Hepatocyte (in vitro differentiated cells): ENCODE measurements at places on chromosomes 1 and 21.

- no peak overlapping the region for H3K27ac ChIP-seq
- H3K4me3 ChIP-seq: no peak overlapping the region
- no peaks in the 10 kb centered on the region for H3K27me3 ChIP-seq
- H3K4me1 ChIP-seq: no peaks in the 10 kb centered on the region
Observed at GRCh38 chr1:79235301-79236002, 228.9 kb upstream of the ADGRL4 start.

DNA sequence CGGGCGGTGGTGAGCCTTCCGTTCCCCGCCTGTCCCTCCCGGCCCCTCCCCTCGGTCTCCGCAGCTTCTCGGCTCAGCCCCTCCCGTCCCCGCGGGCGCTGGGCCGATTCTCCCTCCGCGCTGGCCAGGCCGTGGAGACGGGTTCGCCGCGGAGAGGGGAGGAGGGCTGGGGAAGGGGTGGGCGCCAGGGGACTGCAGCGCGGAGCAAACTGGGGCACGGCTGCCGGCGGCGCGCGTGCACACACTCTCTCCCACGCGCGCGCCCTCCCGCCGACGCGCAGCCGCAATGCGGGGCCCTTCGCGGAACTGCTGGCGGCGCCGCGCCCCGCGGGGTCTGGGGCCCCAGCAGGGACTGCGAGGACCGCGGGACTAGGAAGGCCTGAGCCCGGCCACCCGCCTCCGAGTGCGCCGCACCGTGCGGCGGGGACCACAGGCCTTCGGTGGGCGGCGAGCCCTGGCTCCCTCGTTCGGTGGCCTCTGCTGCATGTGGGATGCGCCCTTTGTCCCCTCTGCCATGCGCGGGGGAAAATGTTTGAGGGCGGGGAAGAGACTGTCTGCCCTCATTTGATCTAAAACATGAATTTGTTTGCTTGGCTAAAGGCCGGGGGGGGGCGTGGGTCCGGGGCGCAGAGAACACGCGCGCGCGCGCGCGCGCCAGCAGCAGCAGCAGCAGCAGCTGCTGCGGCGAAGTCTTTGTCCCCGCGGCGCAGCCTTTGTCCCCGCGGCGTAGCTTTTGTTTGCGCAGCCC lies 90.7 kb upstream of the VAMP3 start:
- peaks cover 21% of the 10 kb centered on the region for H3K4me1 ChIP-seq
- H3K4me3 ChIP-seq: peak overlapping the region; percentile 83
- peak; percentile 81 for DNase-seq
- no peaks in the 10 kb centered on the region for H3K36me3 ChIP-seq
- no peaks in the 10 kb centered on the region for H3K27me3 ChIP-seq

DNA sequence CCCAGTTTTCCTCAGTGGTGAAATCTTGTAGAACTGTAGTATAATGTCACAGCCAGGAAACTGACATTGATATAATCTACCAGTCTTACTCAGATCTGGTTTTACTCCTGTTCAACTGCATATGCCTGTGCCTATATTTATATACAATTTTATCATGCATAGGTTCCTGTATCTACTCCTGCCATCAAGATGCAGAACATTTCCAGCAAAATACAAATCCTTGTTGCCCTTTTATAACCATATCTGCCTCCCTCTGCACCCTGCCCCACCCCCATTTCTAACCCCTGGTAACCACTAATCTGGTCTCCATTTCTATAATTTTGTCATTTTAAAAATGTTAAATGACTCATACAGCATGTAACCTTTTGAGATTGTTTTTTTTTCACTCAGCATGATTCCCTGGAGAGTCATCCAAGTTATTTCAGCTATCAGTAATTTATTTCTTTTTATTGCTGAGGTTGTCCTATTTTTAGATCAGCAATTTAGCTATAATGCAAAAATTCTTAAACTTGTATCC lies 8.1 kb downstream of the UTP25 start:
- H3K27me3 ChIP-seq: no peaks in the 10 kb centered on the region
- H3K4me3 ChIP-seq: no peak overlapping the region
- H3K36me3 ChIP-seq: no peaks in the 10 kb centered on the region
- no peak overlapping the region for H3K27ac ChIP-seq
- peaks cover 8% of the 10 kb centered on the region for H3K4me1 ChIP-seq

DNA sequence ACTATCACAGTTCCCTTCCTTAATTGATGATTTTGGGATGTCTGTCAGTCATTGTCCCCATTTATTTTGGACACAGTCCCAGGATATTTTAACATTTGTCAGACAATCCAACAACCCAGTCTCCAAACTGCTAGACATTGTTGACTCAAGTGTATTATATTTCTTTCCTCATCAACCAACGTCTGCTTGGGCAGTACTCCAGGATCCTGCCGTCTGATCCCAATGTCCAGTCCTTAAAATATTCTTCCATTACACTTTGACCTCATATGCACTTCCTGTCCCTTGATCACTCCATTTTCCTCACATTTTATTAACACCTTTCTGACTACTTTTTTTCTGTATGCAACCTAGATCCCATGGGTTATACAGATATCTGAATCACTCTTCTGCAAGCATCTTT lies 39.8 kb upstream of the KIAA0040 start:
- H3K36me3 ChIP-seq: no peaks in the 10 kb centered on the region
- no peak overlapping the region for H3K27ac ChIP-seq
- H3K27me3 ChIP-seq: no peaks in the 10 kb centered on the region

DNA sequence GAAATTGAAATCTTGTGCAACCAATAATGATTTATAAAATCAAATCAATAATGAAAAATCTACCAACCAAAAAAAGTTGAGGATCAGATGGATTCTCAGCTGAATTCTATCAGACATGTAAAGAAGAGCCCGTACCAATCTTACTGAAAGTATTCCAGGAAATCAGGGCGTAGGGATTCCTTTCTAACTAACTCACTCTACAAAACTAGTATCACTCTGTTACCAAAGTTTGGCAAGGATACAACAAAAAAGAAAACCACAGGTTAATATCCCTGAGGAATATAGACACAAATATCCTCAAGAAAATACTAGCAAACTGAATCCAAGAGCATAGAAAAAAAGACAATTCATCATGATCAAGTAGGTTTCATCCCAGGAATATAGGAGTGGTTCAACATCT lies 52.8 kb upstream of the ADGRL4 start:
- no peak for DNase-seq
- H3K4me1 ChIP-seq: no peaks in the 10 kb centered on the region
- no peaks in the 10 kb centered on the region for H3K36me3 ChIP-seq
- no peaks in the 10 kb centered on the region for H3K27me3 ChIP-seq

GRCh38 chr1:27011976-27012563 lies 580 bp downstream of the TENT5B start:
- no peaks in the 10 kb centered on the region for H3K27me3 ChIP-seq
- peak overlapping the region; percentile 89 for H3K27ac ChIP-seq
- no peaks in the 10 kb centered on the region for H3K36me3 ChIP-seq
- no peak for DNase-seq
- H3K4me3 ChIP-seq: peak overlapping the region; percentile 13

- no peaks in the 10 kb centered on the region for H3K36me3 ChIP-seq
- H3K4me1 ChIP-seq: no peaks in the 10 kb centered on the region
- DNase-seq: no peak
- no peaks in the 10 kb centered on the region for H3K27me3 ChIP-seq
Observed at GRCh38 chr1:240803151-240803550, 191.2 kb upstream of the GREM2 start.

DNA sequence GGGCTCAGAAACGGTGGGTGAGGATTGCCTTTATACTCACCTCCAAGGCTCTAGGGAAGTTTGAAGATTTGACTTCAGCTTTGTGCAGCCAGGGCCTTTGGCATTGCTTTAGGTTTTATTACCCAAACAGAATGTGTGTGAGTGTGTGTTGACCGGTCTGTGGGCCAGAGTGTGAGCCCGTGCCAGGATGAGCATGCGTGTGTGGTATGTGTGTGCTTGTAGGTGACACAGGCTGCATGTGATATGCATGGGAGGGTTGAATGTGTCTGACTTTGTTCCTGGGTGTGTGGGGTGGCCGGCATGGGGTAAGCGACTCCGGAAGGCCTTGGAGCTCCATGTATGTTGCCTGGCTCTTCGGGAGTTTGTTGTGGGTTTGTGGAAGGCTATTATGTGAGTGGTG lies 160.5 kb downstream of the FOXD2 start:
- H3K27ac ChIP-seq: no peak overlapping the region
- H3K4me3 ChIP-seq: no peak overlapping the region
- no peak for DNase-seq
- H3K27me3 ChIP-seq: peaks cover 11% of the 10 kb centered on the region
- H3K4me1 ChIP-seq: peaks cover 2% of the 10 kb centered on the region
- no peaks in the 10 kb centered on the region for H3K36me3 ChIP-seq

DNA sequence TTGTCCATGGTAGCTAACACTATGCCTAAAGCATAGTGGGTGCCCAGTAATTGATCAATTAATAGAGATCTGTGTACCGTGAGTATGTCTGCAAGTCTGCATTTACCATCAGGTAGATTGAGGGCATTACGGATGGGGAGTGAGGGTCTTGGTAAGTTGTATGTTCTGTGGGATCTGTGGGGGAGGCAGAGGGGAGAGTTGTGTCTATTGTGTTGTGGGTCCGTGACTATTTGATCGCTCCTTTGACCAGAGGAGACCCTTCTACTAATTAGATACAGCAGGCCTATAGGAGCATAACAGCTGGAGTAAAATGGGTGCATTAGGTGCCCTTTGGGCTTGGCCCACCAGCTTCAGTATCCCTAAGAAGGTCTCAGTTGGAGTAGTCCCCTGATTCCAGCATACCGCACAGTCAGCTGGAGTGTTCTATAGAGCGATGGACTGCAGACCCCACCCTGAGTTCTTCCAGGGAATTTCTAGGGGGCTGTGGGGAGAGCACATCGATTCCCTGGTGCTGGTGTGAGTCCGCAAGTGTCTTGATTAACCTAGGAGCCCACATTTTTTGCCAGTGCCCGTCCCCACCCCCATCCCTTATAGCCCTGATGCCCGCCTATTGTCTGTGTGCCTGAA lies 55.9 kb downstream of the RHBG start:
- no peaks in the 10 kb centered on the region for H3K36me3 ChIP-seq
- DNase-seq: no peak
- no peak overlapping the region for H3K4me3 ChIP-seq
- peaks cover 15% of the 10 kb centered on the region for H3K4me1 ChIP-seq
- H3K27me3 ChIP-seq: peaks cover 100% of the 10 kb centered on the region

GRCh38 chr1:178509414-178510007 lies 3.4 kb upstream of the TEX35 start:
- no peak overlapping the region for H3K27ac ChIP-seq
- no peaks in the 10 kb centered on the region for H3K27me3 ChIP-seq
- DNase-seq: no peak

- H3K36me3 ChIP-seq: no peaks in the 10 kb centered on the region
- H3K4me3 ChIP-seq: no peak overlapping the region
- H3K27ac ChIP-seq: no peak overlapping the region
- H3K27me3 ChIP-seq: no peaks in the 10 kb centered on the region
Observed at GRCh38 chr1:180412583-180412982, 89.8 kb downstream of the ACBD6 start.

DNA sequence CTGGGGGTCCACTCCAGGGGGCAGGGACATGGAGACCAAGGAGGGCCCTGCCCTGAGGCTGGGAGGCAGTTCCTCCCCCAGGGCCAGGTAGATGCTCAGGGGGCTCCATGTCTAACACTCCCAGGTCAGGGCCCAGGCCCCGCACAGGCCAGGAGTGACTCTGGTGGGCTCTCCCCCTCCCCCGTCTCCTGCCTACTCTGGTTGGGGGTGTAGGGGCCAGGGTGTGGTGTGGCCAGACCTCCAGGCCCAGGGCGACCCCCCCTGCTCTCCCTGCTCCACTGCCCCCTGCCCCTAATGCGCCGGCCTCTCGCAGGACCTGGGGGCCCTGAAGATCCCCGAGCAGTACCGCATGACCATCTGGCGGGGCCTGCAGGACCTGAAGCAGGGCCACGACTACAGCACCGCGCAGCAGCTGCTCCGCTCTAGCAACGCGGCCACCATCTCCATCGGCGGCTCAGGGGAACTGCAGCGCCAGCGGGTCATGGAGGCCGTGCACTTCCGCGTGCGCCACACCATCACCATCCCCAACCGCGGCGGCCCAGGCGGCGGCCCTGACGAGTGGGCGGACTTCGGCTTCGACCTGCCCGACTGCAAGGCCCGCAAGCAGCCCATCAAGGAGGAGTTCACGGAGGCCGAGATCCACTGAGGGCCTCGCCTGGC lies 19.7 kb upstream of the CCDC27 start:
- H3K27ac ChIP-seq: no peak overlapping the region
- H3K4me1 ChIP-seq: no peaks in the 10 kb centered on the region
- no peaks in the 10 kb centered on the region for H3K27me3 ChIP-seq
- DNase-seq: no peak

DNA sequence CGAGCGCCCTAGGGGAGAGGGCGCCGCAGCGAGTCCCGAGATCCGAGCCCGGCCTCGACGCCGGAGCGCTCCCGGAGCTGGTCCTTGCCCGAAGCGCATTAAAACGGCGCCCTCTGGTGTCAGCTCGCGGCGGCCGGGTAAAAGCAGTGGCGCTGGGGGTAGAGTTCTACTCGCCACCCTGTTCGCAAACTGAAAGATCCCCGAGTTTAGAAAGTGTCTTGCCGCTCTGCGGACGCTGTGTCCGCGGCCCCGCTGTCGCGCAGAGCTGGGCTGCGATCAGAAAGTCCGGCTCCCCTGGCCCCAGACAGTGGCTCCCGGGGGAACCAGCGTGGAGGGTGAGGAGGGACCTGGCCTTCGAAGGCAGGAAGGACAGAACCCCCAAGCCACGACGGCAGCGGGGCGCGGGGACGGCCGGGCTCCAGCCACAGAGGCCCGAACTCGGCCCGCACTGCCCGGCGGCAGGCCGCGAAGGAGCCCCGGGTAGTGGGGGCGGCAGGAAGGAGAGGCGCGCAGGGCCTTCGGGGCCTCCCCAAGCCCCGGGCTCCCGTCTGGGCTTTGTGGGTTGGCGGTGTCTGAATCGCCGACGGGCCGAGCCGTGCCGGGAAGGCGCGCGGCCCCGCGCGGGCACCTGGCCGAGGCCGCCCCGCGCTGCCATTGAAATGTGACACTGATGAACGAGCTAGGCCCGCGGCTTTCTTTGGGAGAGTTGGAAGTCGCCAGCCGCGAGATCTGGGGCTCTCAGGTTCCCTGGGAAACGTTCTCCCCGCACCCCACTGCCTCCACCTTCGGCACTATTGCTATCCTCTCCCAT lies 39.1 kb upstream of the NFIA start:
- H3K4me1 ChIP-seq: no peaks in the 10 kb centered on the region
- peak overlapping the region; percentile 6 for H3K4me3 ChIP-seq
- H3K27ac ChIP-seq: no peak overlapping the region

GRCh38 chr1:213371847-213372619 lies 321.0 kb downstream of the RPS6KC1 start:
- H3K4me1 ChIP-seq: peaks cover 16% of the 10 kb centered on the region
- peak overlapping the region; percentile 70 for H3K27ac ChIP-seq
- H3K36me3 ChIP-seq: no peaks in the 10 kb centered on the region
- DNase-seq: peak; percentile 70
- no peaks in the 10 kb centered on the region for H3K27me3 ChIP-seq

- H3K27me3 ChIP-seq: no peaks in the 10 kb centered on the region
- no peak overlapping the region for H3K4me3 ChIP-seq
- H3K4me1 ChIP-seq: no peaks in the 10 kb centered on the region
- no peaks in the 10 kb centered on the region for H3K36me3 ChIP-seq
- peak overlapping the region; percentile 17 for H3K27ac ChIP-seq
Observed at GRCh38 chr1:81414488-81415015, 386.2 kb upstream of the ADGRL2 start.
